ENCODE measurements at places on chromosomes 12 and 14. TPM values are rescaled to one million over a fixed set of nuclear protein-coding genes. Genes with fewer than 3 reads are reported as not detected.
A peak's percentile ranks its signal among the peaks of the same experiment; 100 is the strongest.

Gene AQP2
- total RNA-seq: not detected

Gene GNG2
- 252 TPM for total RNA-seq

Gene ZNF384
- 68.3 TPM for total RNA-seq

Gene TC2N
- 138 TPM for total RNA-seq

Gene BRF1
- 58.9 TPM for total RNA-seq

Gene ARHGAP9
- 403 TPM for total RNA-seq

Gene AGAP2
- total RNA-seq: 60.3 TPM

GRCh38 chr12:58346032-58346632 is 404.8 kb downstream of the ATP23 start:
- H3K27me3 ChIP-seq: peaks cover 3% of the 10 kb centered on the region
- DNase-seq: no peak
- H3K27ac ChIP-seq: no peak overlapping the region

GRCh38 chr12:92140156-92140555 is 5.5 kb downstream of the BTG1 start:
- H3K4me3 ChIP-seq: peak overlapping the region; percentile 99
- no peaks in the 10 kb centered on the region for H3K27me3 ChIP-seq

- H3K27ac ChIP-seq: no peak overlapping the region
- H3K4me3 ChIP-seq: no peak overlapping the region
- peaks cover 2% of the 10 kb centered on the region for H3K27me3 ChIP-seq
- DNase-seq: no peak
- H3K36me3 ChIP-seq: no peaks in the 10 kb centered on the region
Measured at GRCh38 chr12:65795453-65795852, 28.8 kb upstream of the HMGA2 start.

DNA sequence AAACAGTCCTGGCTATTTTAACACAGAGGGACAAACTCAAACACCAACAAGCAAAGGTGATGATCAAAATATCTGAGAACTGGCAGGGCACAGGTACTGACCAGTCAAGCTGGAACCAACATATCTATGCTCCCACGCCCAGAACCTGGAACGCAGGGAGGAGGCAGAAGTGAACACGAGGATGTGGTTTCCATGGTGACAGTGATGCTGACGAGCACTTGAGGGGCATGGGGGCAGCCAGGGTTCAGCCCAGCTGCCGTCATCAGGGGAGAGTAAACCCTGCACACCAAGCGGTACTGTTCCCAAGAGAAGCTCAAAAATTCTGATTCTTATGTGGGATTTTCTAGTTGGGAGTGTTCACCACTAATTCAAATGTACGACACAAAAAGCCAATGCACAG is 113.6 kb upstream of the SFSWAP start:
- H3K36me3 ChIP-seq: no peaks in the 10 kb centered on the region
- no peak overlapping the region for H3K4me3 ChIP-seq
- DNase-seq: no peak

DNA sequence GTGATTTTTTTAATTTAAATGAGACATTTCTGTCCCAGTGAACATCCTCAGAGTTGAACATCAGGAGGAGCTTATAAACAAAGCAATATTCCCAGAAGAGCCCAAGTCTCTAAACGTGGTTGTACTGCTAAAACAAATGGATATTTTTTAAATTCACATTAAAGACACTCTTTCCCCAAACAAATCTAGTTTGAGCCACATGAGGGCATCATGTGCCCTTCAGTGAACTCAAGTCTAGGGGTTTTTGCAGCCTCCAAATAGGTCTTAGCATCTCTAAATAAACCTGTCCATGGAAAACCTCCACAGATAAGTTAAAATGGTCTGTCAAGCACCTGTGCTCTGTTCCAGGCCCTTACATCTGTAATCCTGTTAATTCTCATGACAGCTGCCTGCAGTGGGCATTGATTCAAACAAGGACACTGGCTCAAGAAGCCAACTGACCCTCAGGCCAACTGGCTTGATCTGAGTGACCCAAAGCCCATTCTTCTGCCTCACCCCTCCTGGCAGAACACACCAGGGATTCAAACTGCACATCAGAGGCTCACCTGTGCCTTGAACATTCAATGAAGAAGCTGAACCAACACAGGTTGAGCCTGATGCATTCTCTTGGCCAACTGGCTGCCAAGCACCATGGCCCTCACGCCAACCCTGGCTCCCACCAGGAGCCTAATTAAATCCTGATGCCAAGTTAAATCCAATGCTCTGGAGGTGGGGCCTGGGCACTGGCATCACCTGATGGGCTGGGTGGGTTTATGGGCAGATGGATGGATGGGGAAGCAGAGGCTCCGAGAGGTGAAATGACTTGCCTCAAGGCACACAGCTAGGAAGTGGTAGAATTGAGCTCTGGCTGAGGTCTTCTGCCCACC is 8.6 kb downstream of the ISCU start:
- no peaks in the 10 kb centered on the region for H3K27me3 ChIP-seq
- H3K4me1 ChIP-seq: peaks cover 42% of the 10 kb centered on the region
- H3K36me3 ChIP-seq: peaks cover 25% of the 10 kb centered on the region
- DNase-seq: no peak
- peak overlapping the region; percentile 91 for H3K27ac ChIP-seq
- H3K4me3 ChIP-seq: no peak overlapping the region

DNA sequence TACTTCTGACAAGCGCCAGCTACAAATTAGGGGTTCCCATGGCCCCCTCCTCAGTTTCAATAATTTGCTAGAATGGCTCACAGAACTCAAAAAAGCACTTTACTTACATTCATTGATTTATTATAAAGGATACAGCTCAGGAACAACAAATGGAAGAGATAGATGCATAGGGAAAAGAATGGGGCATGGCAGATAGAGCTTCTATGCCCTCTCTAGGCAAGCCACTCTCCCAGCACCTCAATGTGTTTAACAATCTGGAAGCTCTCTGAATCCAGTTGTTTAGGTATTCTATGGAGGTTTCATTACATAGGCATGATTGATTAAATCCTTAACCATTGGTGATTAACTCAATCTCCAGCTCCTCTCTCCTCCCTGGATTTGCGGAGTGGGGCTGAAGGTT is 184.5 kb upstream of the DAAM1 start:
- H3K4me1 ChIP-seq: no peaks in the 10 kb centered on the region
- no peak overlapping the region for H3K27ac ChIP-seq
- DNase-seq: no peak
- no peaks in the 10 kb centered on the region for H3K27me3 ChIP-seq
- H3K36me3 ChIP-seq: no peaks in the 10 kb centered on the region

GRCh38 chr12:59005193-59005955 is 85.1 kb upstream of the LRIG3 start:
- no peak for DNase-seq
- no peaks in the 10 kb centered on the region for H3K36me3 ChIP-seq
